Right hindlimb (tissue), 1 donor: ENCODE measurements at places on chromosomes 5 and 9.

GRCh38 chr5:77066823-77067442, 20.2 kb downstream of the ZBED3 start:
- DNase-seq: no peak

- DNase-seq: no peak
These were observed 1401.4 kb downstream of the EFNA5 start for GRCh38 chr5:106269252-106269843.

- DNase-seq: no peak
These were observed 4.6 kb downstream of the TGFBR1 start for GRCh38 chr9:99109522-99109921.

- DNase-seq: no peak
These were observed 42.1 kb upstream of the ZFAND5 start for GRCh38 chr9:72407114-72407513.

DNA sequence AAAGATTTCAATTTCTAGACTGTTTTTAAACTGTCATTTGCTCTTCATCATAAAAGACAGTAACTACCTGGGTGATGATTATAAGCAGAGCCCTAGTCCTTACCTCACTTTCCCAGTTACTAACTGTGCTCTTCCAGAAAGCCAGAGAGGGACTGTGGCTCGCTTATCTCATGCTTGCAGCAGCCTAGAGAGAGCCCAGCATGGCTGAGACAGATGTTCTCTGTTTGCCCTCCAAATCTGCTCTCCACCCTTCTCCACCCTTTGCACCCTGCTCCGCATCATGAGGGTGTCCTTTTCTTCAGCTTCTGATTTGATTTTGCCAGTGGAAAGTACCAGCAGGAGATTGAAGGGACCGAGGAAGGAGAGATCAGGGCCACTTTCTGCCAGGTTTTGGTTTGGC, 61.2 kb upstream of the SELENOP start:
- DNase-seq: no peak

- DNase-seq: no peak
These were observed 433.5 kb downstream of the KIAA0825 start for GRCh38 chr5:94184870-94185269.

DNA sequence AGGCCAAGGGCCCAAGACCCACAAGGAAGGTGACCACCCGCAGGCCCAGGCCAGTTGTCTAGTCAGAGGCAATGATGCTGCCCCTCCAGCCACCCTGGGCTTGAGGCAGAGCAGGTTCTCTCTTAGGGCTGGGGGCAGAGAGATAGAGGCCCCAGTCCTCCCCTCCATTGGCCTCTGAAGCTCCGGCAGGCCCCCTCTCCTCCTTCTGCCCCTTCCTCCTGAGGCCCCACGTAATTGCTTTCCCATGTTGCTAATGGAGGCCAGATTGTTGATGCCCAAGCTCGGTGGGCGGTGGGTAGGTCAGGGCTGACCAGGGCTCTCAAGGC, 26.6 kb upstream of the ENHO start:
- DNase-seq: no peak

GRCh38 chr9:73349476-73349875, 197.8 kb downstream of the ANXA1 start:
- no peak for DNase-seq

DNA sequence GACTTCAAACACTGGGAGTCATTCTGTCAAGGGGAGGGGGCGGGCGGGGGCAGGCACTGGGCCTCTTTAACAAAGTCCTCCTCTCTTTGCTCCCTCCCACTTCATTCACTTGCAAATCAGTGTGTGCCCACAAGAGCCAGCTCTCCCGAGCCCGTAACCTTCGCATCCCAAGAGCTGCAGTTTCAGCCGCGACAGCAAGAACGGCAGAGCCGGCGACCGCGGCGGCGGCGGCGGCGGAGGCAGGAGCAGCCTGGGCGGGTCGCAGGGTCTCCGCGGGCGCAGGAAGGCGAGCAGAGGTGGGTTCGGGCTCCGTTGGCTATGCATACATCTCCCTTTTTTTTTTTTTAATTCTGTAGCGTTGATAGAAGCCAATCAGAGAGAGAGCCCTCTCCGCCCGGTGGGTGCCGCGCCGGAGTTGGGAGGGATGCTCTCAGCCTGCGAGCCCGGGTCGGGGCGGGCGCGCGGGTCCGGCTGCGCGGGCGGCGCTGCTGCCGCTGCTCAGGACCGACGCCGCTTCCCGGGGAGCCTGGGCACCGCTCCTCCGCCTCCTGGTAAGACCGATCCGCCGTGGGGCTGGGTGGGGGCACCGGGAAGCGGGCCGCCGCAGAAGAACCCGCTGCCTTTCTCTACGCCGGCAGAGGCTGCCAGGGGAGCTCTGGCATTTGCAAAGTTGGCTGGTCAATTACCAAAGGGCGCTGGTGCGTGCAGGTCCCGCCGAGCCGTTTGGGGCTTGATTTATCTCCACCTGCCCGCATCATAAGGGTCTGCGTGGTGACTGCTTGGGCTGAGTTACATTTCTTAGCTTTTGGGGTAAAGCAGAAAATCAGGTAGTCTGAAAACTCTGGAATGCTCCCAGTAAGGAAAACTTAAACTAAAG, at the start of gene CDH6:
TSS of gene CDH6 (plus strand) at position 96 of the 877 bp plus-strand sequence. CDS start 73,788 bp downstream, outside the sequence.
- peak; percentile 45 for DNase-seq

GRCh38 chr9:32551276-32552051, 663 bp upstream of the SMIM27 start:
- no peak for DNase-seq

GRCh38 chr5:133861161-133861737, 107.2 kb downstream of the C5orf15 start:
- no peak for DNase-seq

GRCh38 chr9:37398464-37399025, 24.0 kb upstream of the GRHPR start:
- no peak for DNase-seq

DNA sequence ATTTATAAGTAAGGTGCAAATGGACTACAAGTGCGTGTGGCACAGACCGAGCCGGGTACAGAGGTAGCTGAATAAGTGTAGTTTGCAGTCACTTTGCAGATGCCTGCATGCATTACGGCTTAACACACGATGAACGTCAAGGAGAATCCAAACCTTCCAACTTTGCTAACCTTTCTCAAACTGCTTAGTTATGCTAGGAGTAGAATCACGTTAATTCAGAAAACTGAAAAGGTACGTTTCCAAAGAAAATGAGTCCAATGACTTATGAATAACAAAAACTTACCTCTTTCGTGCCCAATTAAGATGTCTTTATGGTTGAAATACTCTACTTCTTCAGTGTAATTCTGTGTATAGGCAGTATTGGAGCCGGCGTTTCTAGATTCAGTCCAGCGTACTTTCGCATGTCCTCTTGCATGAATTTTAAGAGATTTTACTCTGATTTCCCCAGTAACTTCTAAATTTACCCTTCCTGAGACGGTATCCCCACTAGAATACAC, 539 bp downstream of the ARRDC3 start:
- DNase-seq: peak; percentile 45

- DNase-seq: no peak
These were observed 378.9 kb downstream of the RAB3C start for GRCh38 chr5:58961631-58962280.

GRCh38 chr5:96978812-96979449, 43.1 kb downstream of the LNPEP start:
- DNase-seq: no peak

- no peak for DNase-seq
These were observed 71.2 kb downstream of the NIPSNAP3B start for GRCh38 chr9:104835161-104835560.

- DNase-seq: no peak
These were observed 50.5 kb downstream of the RALGPS1 start for GRCh38 chr9:126965077-126965476.

DNA sequence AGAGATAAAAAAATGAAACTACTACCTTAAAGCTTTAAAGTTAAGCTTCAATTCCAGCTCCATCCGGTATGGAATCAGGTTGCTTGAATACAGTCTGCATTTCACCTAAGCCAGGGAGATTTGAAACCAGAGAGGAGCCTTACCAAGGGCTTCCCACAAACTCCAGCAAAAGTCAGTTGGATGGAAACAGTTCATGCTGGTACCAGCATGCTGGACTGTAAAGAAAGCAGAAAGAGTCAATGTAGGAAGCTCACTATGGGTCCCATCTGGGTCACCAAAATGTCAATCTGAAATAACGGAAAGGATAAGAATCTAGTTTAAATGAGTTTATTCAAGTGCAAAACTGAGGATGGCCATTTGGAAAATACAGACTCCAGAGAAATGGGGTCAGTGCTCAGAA, 65.3 kb downstream of the CDO1 start:
- DNase-seq: no peak

GRCh38 chr9:81535542-81536241, 153.7 kb downstream of the TLE1 start:
- DNase-seq: no peak

GRCh38 chr5:1199649-1200494, 1.5 kb upstream of the SLC6A19 start:
- no peak for DNase-seq

DNA sequence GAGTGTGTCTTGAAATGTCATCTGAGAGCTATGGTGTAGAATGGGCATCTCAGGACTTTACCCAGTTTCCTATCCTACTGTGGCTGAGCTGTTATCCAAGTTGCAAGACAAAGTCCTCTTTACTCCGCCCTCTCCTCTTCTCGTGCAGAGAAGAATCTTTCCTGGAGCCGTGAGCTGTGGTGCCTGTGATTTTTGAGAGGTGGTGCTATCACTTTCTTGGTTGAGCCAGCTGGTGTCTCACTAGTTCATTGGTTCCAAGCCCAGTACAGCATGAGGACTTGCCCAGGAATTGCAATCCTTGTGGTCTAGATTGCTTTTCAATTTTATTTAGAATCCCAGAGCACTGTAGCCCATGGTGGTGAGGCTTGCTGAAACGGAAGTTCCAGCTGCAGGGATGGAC, 2300.3 kb downstream of the MAT2B start:
- no peak for DNase-seq

DNA sequence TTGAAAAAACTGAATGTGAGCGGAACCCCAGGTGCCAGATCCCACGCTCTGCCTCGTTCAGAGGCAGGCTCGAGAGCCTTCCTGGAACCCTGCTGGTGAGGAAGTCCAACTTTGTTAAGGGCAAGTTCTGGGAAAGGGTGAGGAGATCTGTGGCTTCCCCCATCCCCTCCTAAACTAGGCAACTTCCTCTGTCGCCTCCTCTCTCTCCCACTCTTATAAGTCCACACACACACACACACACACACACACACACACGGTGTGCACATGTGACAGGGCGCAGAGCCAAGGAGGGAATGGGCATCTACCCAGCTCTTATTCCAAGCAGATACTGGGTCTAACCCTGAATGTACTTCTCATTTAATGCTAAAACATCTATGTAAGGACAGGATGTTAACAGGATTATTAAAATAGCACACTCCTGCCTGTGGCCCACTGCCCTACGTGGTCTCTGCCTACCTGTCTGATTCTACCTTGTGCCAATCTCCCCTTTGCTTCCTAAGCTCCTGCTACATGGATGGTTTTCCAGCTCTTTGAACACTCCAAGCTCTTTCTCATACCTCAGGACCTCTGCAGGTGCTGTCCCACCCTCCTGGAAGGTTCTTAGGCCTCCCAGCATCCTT, 72.4 kb upstream of the FBXW11 start:
- no peak for DNase-seq

- peak; percentile 36 for DNase-seq
These were observed 85.7 kb downstream of the AMBP start for GRCh38 chr9:113992276-113992951.

GRCh38 chr5:143593723-143594122, 190.2 kb upstream of the NR3C1 start:
- no peak for DNase-seq

DNA sequence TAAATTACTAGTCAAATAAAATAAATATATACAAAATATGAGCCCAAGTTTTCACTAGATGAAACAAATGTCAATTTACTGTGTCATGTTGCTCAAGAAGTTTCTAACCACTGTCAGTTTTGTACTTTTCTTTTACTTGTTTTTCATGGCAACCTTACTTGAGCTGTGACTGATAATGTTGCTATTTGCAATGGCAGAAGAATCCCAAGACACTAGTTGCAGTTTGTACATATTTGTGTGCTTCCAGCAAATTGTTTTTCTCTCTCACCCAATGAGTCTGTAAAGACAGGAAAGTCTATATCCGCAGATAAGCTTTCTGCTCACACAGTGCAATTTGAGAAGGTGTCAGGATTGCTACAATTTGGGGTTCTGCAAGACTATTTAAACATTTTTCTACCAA, 338.6 kb upstream of the PCSK5 start:
- no peak for DNase-seq

- no peak for DNase-seq
These were observed 2.1 kb upstream of the RPS14 start for GRCh38 chr5:150451594-150451993.

DNA sequence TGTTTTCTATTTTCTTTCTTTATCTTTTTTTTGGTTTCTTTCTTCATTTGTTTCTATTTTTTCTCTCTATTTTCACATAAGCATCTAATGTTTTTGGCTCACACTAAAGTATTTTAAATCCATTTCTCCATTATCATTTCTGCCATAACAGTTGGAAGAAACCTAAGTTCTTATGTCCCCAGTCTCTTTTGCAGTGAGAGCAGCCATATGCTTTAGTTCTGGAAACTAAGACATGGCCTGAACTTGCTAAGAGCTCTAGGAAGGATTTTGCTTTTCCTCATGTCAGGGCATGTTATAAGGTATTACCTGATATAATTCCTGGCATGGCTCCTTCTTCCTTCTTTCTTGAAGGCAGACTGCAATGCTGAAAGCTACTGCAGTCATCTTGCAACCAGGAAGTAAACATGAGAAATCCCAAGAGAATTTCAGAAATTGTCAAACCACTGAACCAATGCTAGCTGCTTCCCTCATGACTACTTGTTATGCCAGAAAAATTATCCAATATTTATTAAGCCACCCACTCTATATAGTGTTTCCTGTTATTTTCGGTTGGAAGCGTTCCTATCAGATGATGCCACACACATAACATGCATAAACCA, 171.1 kb downstream of the TAF11L14 start:
- DNase-seq: no peak

DNA sequence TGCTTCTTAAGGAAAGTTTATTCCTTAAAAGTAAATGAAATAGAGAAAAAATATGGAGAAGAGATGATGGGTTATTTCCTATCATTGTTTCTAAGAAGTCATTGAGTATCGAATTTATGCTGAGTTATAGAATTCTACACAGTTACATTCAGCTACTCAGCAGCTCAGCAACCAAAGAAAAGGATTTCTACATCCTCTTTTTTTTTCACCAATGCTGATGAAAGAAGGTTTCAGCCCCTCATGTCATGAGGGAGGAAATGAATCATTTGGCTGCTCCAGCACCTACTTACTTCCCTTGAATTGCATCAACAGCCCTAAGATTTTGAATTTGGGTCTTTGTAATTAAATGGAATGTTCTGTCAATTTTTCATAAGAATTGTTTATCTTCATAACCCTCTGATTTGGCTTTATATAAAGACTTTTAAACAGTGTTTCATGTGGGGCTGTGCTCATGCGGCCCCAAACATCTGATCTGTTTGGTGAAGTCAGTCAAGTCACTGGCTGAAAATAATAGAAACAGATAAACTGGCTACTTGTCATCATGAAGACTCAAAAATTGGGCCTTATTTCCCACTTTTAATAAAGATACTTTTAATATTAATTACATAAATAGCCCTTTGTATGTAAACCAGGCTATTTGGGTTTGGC, 18.5 kb upstream of the SNX2 start:
- no peak for DNase-seq

GRCh38 chr5:154197801-154198491, 7.4 kb downstream of the GALNT10 start:
- DNase-seq: no peak
